ENCODE measurements at places on chromosomes 7 and 10.

- H3K4me1 ChIP-seq: peaks cover 9% of the 10 kb centered on the region
- H3K27ac ChIP-seq: no peak overlapping the region
- DNase-seq: no peak
These were observed 11.0 kb downstream of the HIBADH start for GRCh38 chr7:27651702-27652101.

- H3K36me3 ChIP-seq: no peaks in the 10 kb centered on the region
- no peak overlapping the region for H3K4me3 ChIP-seq
- DNase-seq: no peak
- no peaks in the 10 kb centered on the region for H3K4me1 ChIP-seq
- H3K27me3 ChIP-seq: no peaks in the 10 kb centered on the region
These were observed 116.9 kb upstream of the ANLN start for GRCh38 chr7:36272567-36273269.

DNA sequence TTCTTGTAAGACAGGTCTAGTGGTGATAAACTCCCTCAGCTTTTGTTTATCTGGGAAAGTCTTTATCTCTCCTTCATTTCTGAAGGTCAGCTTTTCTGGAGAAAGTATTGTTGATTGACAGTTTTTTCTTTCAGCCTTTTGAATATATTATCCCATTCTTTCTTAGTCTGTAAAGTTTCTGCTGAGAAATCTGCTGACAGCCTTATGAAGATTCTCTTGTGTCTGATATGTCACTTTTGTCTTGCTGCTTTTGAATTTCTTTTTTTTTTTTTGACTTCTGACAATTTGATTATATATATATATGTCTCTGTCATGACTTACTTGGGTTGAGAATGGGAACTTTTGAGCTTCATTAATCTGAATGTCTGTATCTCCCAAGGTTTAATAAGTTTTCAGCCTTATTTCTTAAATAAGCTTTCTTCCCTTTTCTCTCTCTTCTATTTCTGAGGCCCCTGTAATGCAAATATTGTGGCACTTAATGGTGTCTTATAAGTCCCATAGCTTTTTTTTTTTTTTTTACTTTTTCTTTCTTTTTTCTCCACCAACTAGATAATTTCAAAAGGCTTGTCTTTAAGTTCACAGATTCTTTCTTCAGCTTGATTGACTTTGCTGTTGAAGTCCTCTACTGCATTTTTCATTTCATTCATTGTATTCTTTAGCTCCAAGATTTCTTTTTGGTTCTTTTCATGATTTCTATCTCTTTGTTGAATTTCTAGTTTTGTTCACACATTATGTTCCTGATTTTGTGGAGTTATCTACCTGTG is 81.4 kb upstream of the IL6 start:
- no peaks in the 10 kb centered on the region for H3K27me3 ChIP-seq
- H3K36me3 ChIP-seq: 0 out of 2 replicates have a peak, but pooled peaks cover 9% of the 10 kb centered on the region
- no peak for DNase-seq
- H3K4me1 ChIP-seq: peaks cover 15% of the 10 kb centered on the region

DNA sequence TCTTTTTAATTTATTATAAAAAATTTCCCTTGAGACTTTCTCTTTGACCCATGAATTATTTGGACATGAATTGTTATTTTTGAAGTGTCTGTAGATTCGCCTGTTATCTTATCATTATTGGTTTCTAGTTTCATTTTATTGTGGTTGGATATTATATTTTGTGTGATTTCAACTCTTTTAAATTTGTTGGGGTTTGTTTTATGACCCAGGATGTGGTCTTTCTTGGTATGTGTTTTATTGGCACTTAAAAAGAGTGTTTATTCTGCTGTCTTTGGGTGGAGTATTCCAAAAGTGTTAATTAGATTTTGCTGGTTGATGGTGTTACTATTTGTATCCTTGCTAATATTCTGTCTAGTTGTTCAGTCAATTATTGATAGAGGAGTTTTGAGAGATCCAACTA is 50.5 kb upstream of the GPR141 start:
- no peak overlapping the region for H3K27ac ChIP-seq
- H3K4me1 ChIP-seq: no peaks in the 10 kb centered on the region
- H3K36me3 ChIP-seq: no peaks in the 10 kb centered on the region
- no peak overlapping the region for H3K4me3 ChIP-seq
- no peaks in the 10 kb centered on the region for H3K27me3 ChIP-seq

GRCh38 chr7:100159099-100159623 is 638 bp upstream of the TRAPPC14 start:
- H3K4me3 ChIP-seq: peak overlapping the region; percentile 97
- peaks cover 5% of the 10 kb centered on the region for H3K4me1 ChIP-seq
- DNase-seq: peak; percentile 15
- H3K36me3 ChIP-seq: no peaks in the 10 kb centered on the region
- H3K27me3 ChIP-seq: no peaks in the 10 kb centered on the region

Data from GM23248 (cell line).